ENCODE measurements at places on chromosomes 5 and 9.
A peak's percentile ranks its signal among the peaks of the same experiment; 100 is the strongest.

DNA sequence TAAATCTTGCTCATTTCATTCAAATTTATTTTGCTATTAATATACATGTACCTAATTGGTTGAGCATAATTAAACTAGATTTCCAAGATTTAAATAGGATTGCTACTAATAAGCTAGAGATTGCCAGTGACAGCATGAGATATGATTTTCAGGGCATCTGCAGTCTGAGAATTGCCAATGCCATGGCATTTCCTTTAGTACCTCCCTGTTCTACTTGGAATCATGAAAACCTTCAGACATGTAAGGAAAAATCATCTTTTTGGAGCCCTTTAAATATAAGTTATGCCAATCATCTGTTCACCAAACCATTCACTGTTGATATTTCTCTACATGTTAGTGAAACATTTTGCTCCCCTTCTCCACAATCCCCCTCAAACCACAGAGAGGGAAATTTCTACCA lies 691.4 kb downstream of the DNAH5 start:
- no peak for DNase-seq

DNA sequence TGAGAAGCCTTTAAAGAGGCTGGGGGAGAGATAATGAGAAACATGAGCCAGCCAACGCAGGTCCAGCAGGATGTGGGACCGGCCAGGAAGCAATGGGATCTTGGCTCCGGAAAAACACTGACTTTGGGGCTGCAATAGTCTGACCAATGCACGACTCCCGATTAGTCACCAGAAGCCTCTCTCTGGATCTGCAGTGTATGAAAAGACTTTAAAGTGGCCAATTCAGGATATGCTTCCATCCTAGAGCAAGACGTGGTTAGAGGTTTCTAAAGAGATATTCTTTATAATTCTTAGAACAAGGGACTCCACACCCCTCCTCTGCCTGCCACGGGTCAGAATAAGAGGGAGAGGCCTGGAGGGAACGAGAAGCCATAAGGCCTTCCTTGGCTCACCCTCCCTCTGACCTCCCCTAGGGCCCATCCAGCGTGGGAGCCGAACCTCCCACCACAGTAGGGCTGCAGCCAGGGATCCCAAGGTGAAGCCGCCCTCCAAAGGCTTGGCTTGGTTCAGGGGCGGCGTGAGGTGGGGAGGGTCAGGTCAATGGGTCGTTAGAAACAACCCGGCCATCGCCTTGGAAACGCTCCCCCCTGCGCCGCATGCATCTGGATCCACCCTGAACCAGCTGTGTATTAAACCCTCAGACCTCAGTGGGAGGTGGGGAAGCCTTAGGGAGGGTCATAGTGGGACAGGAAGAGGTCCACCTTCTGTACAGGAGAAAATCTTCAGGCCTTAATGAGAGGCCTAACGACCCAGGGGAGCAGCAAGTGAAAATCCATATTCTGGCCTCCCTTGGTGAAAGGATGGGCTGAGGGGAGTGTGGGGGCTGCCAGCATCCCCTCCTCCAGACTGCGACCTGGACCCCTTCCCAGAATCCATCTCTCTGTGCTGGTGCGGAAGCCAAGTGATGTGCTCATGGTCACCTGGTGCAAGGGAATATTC lies 11.1 kb downstream of the FGF1 start:
- DNase-seq = no peak

DNA sequence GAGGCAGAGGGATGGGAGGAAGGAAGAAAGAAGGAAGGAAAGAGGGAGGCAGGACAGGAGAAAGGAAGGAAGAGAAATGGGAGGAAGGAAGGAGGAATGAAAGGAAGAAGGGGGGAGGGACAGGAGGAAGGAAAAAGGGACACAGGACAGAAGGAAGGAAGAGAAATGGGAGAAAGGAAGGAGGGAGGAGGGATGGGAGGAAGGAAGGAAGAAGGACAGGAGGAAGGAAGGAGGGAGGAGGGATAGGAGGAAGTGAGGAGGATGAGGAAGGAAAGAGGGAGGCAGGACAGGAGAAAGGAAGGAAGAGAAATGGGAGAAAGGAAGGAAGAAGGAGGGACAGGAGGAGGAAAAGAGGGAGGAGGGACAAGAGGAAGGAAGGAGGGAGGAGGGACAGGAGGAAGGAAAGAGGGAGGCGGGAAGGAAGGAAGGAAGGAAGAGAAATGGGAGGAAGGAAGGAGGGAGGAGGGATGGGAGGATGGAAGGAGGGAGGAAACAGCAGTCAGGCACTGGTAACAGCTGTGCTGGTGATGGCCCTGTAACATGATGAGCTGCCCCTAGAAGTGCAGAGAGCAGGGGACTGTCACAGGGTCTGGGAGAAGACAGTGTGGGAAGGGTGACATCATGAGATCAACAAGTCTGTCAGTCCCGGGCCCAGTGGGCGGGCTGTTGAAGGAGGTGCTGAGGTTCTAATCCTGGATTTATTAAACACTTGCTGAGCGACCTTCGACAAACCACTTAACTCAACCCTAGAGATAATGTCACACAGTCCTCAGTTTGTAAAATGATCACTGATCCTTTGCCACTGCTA lies 10.7 kb upstream of the IRX1 start:
- no peak for DNase-seq

DNA sequence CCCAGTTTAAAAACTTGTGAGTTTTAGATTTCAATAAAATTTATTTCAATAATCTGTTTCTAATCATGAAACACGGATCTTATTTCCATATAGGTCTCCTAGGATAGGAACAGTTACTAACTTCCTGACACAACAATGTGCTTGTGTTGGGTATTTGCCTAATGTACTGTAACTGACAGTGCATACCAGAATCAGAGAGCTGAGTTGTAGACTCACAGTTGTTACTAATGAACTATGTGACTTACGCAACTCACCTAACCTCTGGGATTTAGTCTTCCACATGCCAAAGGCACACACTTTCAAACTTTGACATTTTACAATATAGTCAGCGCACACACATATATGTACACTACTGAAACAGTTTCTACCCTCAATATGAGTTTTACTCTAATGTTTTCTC lies 77.7 kb downstream of the HOMER1 start:
- peak; percentile 49 for DNase-seq

- peak; percentile 56 for DNase-seq
Measured at GRCh38 chr9:38371495-38371894, 21.0 kb upstream of the ALDH1B1 start.

GRCh38 chr9:116724123-116724522 lies 37.0 kb downstream of the TRIM32 start:
- no peak for DNase-seq

DNA sequence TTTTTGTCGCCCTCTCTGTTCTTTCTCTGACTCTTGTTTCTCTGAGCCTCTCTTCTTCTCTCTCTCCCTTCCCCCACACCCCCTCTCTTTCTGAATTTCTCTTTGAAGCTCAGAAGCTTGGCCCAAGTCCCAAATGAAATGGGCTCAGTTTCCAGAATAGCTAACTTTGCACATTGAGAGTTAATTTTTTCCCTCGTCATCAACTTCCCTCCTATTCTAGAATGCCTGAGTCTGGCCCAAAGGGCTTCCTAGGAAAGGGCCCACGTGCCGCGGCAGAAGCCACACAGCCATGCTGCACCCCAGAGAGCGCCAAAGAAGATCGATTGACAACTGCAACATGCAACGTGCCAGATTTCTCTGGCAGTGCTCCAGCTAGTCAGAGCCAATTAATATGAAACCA lies 588.8 kb upstream of the KLF4 start:
- DNase-seq = no peak

GRCh38 chr5:141849415-141850243 lies 28.6 kb downstream of the PCDH1 start:
- DNase-seq = peak; percentile 87

DNA sequence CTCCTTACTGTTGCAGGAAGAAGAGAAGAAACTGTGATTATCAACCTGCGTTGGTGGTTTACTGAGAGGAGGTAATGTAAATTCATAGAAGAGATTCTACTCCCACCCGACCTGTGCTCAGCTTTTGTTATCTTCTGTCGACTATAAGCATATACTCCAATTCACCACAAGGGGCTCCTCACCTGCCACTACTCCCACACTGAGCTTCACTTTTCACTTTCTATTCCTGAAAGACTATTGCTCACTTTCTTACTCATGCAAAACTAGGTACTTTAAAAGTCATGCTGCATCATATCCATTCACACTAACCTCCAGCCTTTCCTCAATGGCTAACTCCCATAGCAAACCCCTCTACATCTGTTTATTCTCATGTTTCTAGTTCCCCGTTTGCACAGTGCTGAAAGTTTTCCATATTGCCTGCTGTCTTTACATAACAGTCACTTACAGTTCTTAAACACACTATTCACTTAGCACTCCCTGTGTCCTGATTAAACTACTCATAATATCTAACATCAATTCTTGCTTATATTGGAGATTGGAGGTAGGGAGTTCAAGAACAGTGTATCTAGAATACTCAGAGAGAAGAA lies 1062.6 kb downstream of the NR2F1-AS1 start:
- peak; percentile 30 for DNase-seq

- DNase-seq = no peak
Measured at GRCh38 chr5:164980480-164980879, 1475.1 kb downstream of the MAT2B start.

- no peak for DNase-seq
Measured at GRCh38 chr9:70534471-70534870, 120.0 kb upstream of the KLF9 start.

DNA sequence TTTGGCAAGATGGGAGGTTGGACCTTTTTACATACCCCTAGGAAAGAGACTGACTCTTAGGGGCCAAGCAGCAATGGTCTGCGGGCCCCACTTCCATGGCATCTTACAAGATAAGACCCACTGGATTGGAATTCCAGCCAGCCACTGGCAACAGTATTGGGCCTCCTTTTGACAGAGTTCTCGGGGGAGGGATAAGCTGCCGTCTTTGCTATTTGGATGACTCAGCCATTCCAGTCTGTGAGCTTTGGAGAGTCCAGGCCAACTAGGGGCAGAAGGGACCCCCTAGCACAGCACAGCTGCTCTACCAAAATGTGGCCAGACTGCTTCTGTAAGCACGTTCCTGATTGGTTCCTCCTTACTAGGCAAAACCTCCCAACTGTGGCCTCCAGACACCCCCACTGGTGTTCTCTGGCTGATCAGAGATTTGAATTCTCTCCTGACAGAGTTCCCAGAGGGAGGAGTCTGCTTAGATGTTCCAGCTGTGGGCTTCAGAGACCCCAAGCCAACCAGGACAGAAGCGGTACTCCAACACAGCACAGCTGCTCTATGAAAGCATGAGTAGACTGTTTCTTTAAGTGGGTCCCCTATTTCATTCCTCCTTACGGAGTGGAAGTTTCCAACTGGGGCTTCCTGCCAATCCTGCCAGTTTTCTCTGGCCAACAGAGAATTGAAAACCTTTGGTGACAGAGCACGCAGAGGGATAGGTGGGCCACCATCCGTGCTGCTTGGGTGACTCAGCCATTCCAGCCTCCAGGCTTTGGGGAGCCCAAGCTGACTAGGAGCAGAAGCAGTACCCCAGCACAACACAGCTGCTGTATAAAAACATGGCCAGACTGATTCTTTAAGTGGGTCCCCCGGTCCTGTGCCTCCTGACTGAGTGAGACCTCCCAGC lies 672.1 kb upstream of the RIOK2 start:
- no peak for DNase-seq

GRCh38 chr9:138075961-138076649 lies 198.5 kb downstream of the CACNA1B start:
- DNase-seq = no peak

DNA sequence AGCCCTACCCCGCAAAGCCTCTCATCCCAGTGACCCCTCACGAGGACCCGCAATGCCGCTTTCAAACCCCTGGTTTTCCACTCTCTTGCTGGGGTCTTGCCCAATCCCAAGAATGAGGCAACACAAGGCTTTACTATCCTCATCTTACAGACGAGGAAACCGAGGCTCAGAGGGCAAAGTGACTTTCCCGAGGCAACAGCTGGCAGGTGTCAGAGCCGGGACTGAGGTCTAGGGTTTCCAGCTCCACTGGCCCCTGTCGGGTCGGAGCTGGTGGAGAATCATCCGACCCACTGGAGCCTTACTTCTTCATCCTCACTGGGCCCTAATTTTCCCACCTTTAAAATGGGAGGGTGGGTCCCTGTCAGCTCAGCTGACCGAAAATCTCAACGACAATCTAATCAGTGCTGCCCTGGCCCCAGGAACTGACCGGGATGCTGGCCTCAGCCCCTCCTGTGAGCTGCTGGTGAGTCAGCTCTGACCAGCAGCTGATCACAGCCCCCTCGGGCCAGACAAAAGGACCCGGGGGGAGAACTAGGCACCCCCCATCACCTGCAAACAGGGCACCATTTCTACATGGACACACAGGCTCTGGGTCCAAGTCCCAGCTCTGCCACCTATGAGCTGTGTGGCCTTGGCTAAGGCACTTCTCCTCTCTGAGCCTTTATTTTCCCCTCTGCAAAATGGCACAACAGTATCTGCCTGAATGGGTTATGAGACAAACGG lies 72.7 kb upstream of the STXBP1 start:
- no peak for DNase-seq

DNA sequence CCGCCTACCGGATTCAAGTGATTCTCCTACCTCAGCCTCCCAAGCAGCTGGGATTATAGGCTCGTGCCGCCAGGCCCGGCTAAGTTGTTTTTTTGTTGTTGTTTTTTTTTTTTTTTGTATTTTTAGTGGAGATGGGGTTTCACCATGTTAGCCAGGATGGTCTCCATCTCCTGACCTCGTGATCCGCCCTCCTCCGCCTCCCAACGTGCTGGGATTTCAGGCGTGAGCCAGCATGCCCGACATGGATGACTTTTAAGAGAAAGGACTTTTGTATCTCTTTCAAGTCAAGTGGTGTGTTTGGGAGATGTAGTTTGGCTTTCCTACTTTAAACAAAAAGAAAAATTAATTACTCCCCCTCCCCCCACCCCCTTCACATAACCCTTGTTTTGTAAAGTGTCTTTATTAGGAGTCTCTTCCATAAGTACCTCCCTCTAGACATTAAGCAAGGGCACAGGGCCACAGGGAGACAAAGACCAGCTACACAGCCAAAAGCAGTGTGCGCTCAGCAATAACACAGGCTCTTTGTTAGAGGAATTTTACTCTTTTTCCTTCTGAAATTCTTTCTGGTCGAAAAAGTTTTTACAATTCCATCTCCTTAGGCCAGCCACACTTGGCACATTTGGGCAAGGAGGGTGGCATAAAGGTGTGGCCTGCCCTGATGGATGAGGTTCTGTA lies 31.2 kb downstream of the JAKMIP2 start:
- DNase-seq = no peak

GRCh38 chr5:153888781-153889180 lies 149.9 kb downstream of the FAM114A2 start:
- DNase-seq = no peak

GRCh38 chr5:73321757-73322436 lies 126.7 kb downstream of the FOXD1 start:
- no peak for DNase-seq

GRCh38 chr5:5140479-5141338 lies 579 bp downstream of the ADAMTS16 start:
- no peak for DNase-seq

DNA sequence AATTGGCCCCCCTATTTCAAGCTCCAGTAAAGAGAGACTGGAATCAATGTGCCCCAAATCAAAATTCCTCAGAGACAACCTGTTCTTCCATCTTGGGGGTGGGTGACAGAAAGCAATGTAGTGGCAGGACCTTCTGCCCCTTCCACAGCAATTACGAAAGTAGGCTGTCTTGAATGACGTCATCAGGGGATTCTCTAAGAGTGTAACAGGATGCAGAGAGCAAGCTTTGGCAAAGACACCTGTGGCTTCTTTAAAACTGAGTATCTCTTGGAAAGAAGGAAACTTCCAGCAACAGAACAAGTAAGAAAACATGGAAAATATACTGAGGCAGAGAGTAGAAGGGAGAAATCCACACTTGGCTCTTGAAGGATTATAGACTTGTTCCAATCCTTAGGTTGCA lies 247.6 kb upstream of the PDE4D start:
- DNase-seq = no peak

- no peak for DNase-seq
Measured at GRCh38 chr9:120259100-120259499, 320.9 kb downstream of the CDK5RAP2 start.

- no peak for DNase-seq
Measured at GRCh38 chr5:76475936-76476335, 72.9 kb downstream of the IQGAP2 start.

Measured in HuH-7 (cell line).